Smooth muscle cell of the pulmonary artery (primary cell): ENCODE measurements at places on chromosomes 16 and 17. TPM values are rescaled to one million over a fixed set of nuclear protein-coding genes. Genes with fewer than 3 reads are reported as not detected.

ABCC12 gene
- total RNA-seq, result 0.26 TPM in 1 of 2 replicates, not detected in the other

SERPINF2 gene
- total RNA-seq, result 0.20 and 0.63 TPM in 2 replicates

POLDIP2 gene
- total RNA-seq, result 81.4 and 95.5 TPM in 2 replicates

QRICH2 gene
- 5.0 and 5.5 TPM in 2 replicates for total RNA-seq

ABCA10 gene
- 1.3 and 4.0 TPM in 2 replicates for total RNA-seq

PRSS8 gene
- total RNA-seq, result not detected in 2 replicates

TANC2 gene
- total RNA-seq, result 33.8 and 59.9 TPM in 2 replicates

CCL17 gene
- total RNA-seq, result not detected in 2 replicates

PLA2G10 gene
- total RNA-seq, result not detected in 2 replicates

CAVIN1 gene
- total RNA-seq, result 538 and 866 TPM in 2 replicates

ASPA gene
- 0.07 and 1.2 TPM in 2 replicates for total RNA-seq

IL17C gene
- total RNA-seq, result not detected in 2 replicates

GDPD3 gene
- total RNA-seq, result 0.76 and 1.3 TPM in 2 replicates

MYH1 gene
- not detected in 2 replicates for total RNA-seq

TNFRSF12A gene
- total RNA-seq, result 185 and 394 TPM in 2 replicates

CDH1 gene
- total RNA-seq, result 0.13 and 0.52 TPM in 2 replicates

HOXB1 gene
- total RNA-seq, result not detected in 2 replicates

CNTD1 gene
- 0.07 and 0.36 TPM in 2 replicates for total RNA-seq

TBC1D3D gene
- 0.33 TPM in 1 of 2 replicates, not detected in the other for total RNA-seq

SMIM36 gene
- total RNA-seq, result not detected in 2 replicates

CCL1 gene
- not detected in 2 replicates for total RNA-seq

DRC3 gene
- 1.2 and 1.8 TPM in 2 replicates for total RNA-seq

TPSAB1 gene
- not detected in 2 replicates for total RNA-seq

TBX21 gene
- not detected in 2 replicates for total RNA-seq

SPATA22 gene
- 0.13 and 0.26 TPM in 2 replicates for total RNA-seq
